ENCODE measurements at places on chromosomes 7 and 10.

- no peak for DNase-seq
Measured at GRCh38 chr10:19749185-19749729, 67.0 kb upstream of the PLXDC2 start.

GRCh38 chr10:44949127-44949802, 10.3 kb upstream of the RASSF4 start:
- DNase-seq: no peak

GRCh38 chr7:41584746-41585145, 118.1 kb downstream of the INHBA start:
- DNase-seq: no peak

- no peak for DNase-seq
Measured at GRCh38 chr10:17335065-17335464, 107.0 kb downstream of the VIM start.

DNA sequence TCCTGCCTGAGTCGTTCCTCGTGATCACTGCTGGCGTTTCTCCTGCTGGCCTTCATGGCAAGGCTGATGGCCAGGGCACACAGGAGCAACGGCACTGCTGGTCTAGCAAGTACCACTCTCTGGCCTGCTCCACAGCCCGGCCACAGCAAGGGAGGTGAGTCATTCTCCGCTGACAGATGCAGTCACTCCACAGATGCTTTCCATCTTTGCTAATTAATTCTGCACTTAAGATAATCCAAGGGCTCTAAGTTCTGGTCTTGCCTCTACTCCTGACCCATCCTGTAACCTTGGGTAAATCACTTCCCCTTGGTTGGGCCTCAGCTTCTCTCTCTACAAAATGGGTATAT, 244.4 kb downstream of the RPS24 start:
- no peak for DNase-seq

DNA sequence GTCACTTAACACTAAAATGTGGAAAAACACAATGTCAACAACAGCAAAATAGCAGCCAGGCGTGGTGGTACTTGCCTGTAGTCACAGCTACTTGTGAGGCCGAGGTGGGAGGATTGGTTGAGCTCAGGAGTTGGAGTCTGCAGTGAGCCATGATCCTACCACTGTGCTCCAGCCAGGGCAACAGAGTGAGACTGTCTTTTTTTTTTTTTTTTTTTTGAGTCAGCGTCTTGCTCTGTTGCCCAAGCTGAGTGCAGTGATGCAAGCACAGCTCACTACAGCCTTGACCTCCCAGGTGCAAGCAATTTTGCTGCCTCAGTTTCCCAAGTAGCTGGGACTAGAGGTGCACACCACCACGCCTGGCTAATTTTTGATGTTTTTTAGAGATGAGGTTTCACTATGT, 6.1 kb downstream of the KCTD7 start:
- DNase-seq: no peak

GRCh38 chr7:28572321-28573058, 160.2 kb downstream of the CREB5 start:
- peak; percentile 62 for DNase-seq

DNA sequence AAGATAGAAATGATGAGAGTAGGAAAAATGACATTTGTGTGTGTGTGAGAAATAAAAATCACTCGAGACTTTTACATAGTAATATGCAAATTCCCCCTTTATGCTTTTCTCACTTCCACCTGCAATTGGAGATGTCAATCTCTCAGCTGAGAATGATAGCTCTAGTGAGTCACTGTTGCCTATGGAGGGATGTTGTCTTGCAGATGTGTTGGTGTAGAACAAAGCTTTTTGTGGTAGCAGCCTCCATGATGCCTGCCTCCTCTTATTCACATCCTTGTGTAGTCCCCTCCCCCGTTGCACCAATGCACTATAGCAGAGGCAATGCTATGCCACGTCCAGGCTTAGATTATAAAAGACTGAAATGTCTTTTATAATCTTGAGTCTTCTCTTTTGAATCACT, 33.8 kb downstream of the SPAG6 start:
- no peak for DNase-seq

GRCh38 chr7:96774358-96774757, 64.7 kb upstream of the SEM1 start:
- DNase-seq: no peak

DNA sequence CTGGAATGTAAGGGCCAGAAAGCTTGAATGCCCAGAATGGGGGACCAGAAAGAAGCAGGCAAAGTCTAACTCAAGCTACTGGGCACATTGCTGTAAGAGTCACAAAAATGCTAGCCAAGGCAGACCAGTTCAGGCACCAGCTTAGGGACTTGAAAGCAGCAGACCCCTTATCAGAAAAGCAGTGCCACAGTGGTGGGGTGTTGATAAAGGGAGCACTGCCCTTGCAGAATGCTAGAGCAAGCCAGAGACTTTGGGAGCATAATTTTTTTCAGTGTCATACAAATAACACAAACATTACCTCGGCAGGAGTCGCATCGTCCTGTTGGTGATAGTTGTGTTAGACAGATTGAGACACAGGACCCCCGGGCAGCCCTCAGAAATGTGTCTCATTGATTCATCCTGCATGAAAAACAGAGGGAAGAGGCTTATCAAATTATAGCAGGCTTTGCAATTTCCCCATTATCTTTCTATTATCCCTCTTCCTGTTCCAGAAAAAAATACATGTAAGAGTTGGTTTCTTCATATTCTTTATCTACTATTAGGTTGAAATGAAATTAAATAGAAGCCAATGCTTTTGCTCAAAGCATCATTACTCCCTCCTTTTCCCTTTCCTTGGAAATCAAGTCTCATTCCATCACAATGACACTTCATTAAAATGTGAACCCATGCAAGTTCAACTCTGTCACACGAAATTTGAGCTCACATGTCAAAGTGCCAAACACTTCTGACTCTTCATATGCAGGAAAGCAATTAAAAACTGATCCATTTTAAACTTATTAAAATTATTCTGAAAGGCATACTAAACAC, 13.4 kb downstream of the LRRC17 start:
- DNase-seq: no peak

GRCh38 chr10:12703813-12704212, 297.7 kb downstream of the CCDC3 start:
- DNase-seq: no peak

DNA sequence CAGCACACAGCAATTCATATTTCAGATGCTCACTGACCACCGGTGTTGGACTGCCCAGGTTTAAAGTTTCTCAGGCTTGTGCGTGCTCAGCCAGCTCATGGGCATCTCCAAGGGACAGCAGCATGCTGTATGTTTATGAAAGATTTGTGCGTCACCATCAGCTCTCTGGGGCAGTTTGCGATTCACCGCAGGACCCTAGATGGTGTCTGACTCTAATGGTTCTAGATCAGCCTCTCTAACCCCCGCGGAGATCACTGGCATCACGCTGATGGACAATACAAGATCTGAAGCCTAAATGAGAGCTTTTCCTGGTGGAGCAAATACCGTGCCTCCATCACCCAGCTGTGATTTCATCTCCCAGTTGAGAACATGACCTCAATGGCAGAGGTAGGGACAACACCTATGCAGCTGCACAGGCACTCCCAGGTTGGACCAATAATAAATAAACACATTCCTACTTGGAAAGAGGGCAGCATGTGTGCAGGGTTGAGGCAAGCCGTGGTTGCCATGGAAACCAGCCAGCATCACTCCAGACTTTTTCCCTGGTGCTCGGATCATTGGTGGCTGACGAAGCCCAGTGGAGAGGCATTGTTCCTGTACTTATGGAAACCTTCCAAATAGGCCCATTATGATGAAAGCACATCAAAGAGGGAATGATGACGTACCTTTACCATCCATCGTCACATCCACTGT, 253.6 kb downstream of the KCNMA1 start:
- DNase-seq: no peak

DNA sequence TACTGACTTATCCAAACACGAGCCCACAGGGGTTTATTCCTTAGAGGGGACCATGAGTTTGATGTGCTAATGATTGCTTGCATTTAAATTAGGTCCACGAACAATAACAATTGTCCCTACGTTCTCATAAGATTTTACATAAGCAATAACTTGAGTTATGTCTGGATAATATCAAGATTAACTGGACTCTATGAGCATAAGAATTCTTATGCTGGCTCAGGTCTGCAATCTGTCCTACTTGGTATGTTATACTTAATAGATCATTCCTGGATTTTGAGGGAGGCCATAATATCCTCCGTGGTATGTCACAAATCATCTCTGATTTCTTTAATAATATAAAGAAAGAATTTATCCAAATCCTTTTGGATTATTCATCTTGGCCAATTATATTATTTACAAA, 552.3 kb downstream of the KCNMA1 start:
- DNase-seq: no peak

- no peak for DNase-seq
Measured at GRCh38 chr10:122426829-122427228, 27.6 kb upstream of the ARMS2 start.

DNA sequence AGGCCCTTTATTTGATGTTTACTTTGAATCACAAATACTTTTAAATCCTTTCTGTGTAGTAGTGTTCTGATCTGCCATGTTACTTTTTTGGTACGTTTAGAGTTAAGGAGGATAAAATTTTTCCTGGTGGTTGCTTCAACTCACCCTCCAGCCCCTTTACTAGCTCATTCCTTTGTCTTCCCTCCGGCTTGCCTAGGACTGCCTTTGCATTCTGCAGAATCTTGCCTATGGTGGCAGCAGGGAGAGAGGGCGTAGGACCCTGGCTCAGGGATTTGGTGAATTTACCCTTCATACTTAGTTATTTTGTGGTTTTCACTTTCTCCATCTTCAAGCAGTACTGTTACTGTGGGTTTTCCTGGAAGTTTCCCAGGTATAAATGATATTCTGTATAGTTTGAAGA, 833.5 kb downstream of the XPNPEP1 start:
- DNase-seq: no peak

GRCh38 chr10:11401264-11402235, 209.9 kb downstream of the USP6NL start:
- no peak for DNase-seq

DNA sequence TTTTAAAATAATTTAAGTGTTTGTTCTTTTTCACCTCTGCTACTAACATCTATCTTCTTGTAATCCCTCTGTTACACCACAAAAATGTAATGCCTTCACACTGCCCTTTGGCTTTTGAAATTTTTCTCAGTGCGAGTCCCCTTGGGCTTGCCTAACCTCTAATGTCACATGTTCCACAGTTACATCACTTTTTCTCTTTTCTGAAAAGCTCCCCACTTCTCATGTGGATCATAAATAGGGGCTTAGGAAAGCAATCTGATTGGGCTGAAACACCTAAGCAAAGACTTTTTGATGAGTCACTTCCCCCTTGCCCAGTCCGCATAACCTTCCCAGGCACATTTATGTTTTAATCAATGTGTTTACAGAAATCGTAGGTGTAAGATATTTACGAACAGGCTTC, 288.2 kb downstream of the IPMK start:
- DNase-seq: no peak

GRCh38 chr7:134844200-134844599, 64.8 kb downstream of the CALD1 start:
- DNase-seq: no peak

GRCh38 chr7:151934584-151934983, 21.7 kb upstream of the GALNTL5 start:
- no peak for DNase-seq

- no peak for DNase-seq
Measured at GRCh38 chr10:110944792-110945396, 25.5 kb downstream of the SHOC2 start.

DNA sequence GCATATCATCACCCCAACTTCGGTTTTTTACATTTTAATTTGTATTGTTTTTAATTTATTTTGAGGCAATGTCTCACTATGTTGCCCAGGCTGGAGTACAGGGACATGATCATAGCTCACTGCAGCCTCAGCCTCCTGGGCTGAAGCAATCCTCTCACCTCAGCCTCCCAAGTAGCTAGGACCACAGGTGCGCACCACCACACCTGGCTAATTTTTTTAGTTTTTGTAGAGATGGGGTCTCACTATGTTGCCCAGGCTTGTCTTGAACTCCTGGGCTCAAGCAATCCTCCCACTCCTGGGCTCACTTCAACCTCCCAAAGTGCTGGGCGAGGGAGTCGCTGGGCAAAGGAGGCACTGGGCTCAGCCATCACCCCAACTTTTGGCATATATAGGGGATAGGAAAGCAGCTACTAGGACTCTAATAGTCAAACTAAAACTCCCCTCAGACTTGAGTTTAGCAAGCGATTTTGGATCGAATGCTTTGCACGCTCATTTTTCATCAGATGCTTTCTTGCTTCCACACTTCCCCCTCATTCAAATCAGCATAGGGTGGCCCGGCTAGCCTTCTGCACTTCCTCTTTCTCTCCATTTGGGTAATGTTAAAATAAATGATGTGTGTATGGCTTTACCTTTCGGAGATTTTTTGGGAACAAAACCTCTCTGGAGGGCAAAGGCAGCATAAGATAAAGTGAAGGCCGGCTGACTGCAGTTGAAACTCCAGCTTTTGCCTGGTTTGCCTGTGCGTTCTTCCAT, 20.8 kb upstream of the NMT2 start:
- no peak for DNase-seq

GRCh38 chr7:85750454-85750949, 563.6 kb upstream of the SEMA3D start:
- no peak for DNase-seq

- DNase-seq: no peak
Measured at GRCh38 chr7:115516341-115516740, 514.2 kb downstream of the TFEC start.

DNA sequence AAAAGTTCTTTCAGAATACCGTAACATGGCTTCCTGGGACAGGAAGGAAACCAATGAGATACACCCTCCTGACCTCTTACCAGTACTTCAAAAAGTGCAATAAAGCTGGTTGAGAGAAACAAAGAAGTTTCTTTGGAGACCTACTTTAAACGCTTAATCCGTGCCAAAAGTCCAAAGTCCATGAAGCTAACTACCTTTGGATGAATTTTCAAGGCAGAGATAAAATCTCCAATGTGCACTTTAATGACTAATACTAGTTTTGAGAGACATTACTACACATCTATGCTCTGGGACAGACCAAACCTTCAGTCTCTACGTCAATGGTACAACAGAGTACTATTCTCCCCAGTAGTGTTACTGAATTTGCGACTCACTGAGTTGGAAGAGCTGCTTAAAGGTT, 46.1 kb downstream of the UBE2H start:
- no peak for DNase-seq

- no peak for DNase-seq
Measured at GRCh38 chr7:22192801-22193200, 164.2 kb downstream of the RAPGEF5 start.

DNA sequence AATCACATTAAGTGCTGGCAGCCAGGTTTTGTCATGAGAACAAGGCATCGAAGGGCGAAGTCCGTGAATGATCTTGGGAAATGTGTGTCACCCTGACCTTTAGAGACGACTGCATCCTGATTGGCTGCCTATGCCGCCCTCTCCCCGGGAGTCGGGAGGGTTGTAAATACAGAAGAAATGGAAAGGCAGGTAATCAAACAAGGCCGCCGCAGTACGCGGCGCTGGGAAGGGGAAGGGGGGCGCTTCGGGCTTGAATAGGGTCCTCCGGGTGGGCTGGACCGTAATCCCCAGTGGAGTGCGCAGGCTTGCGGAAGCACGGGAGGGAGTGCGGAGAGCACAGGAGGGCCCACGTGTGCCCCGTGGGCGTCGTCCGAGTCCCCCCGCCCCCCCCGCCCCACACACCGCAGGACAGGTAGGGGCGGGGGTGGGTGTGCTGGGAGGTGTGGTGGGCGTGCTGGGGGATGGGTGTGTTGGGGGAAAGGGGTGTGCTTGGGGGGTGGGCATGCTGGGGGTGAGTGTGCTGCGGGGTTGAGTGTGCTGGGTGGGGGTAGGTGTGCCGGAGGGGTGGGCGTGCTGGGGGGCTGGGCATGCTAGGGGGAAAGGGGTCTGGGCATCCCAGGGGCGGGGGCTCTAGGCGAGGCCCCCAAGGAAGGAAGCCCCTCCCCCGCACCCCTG, 169.4 kb downstream of the ARHGAP12 start:
- DNase-seq: no peak

- no peak for DNase-seq
Measured at GRCh38 chr10:103800789-103801540, 54.4 kb downstream of the SH3PXD2A start.

Measured in NCI-H2107 (cell line).